Psoas muscle (tissue), 8 donors: ENCODE measurements at places on chromosomes 6 and 20. TPM values are rescaled to one million over a fixed set of nuclear protein-coding genes. Genes with fewer than 3 reads are reported as not detected.

PHACTR2 gene
- total RNA-seq: 32.8 TPM

PRR18 gene
- not detected for total RNA-seq

SMLR1 gene
- total RNA-seq: not detected

PIGT gene
- total RNA-seq: 58.8 TPM

EYA4 gene
- total RNA-seq: 32.8 TPM

RPRD1B gene
- 37.5 TPM for total RNA-seq

SLC17A1 gene
- total RNA-seq: not detected

DXO gene
- total RNA-seq: 7.4 TPM

SEMG1 gene
- total RNA-seq: not detected

NHLRC1 gene
- 0.97 TPM for total RNA-seq

PPP1R3D gene
- total RNA-seq: 5.3 TPM

BTN1A1 gene
- not detected for total RNA-seq

TSBP1 gene
- not detected for total RNA-seq

ANKEF1 gene
- 2.0 TPM for total RNA-seq

GRM4 gene
- total RNA-seq: 0.39 TPM

LY6G6F gene
- total RNA-seq: not detected

LINC00237 gene
- total RNA-seq: not detected

RNF217 gene
- 22.5 TPM for total RNA-seq

PKHD1 gene
- total RNA-seq: 0.04 TPM

NUP43 gene
- total RNA-seq: 26.8 TPM

PLN gene
- total RNA-seq: 208 TPM

NR2E1 gene
- total RNA-seq: not detected

HTR1B gene
- total RNA-seq: not detected
